ENCODE measurements at places on chromosomes 4 and X.

- no peak for DNase-seq
Observed at GRCh38 chrX:110877326-110877725, 81.7 kb upstream of the CHRDL1 start.

- no peak for DNase-seq
Observed at GRCh38 chrX:100625985-100626491, 10.6 kb downstream of the TSPAN6 start.

- no peak for DNase-seq
Observed at GRCh38 chr4:180794333-180794732, 1448.9 kb upstream of the TENM3 start.

DNA sequence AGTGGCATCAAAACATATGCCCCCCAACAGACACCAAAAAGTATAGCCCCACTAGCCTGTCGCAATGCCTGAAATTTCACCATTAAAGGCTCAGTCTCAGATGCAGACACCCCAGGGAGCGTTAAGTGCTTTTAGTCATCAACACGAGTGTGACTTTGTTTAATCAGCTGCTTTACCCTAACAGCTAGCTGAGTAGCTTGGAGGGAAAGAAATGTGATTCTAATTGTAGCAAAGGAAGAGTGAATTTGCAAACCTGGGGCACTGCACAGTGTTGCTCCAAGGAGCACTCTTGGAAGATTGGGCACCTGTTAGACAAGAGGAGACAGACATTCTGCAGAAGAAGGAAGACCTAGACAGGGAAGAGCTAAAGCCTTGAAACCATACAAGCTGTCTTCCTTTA, 145.1 kb downstream of the BEND2 start:
- DNase-seq = peak; percentile 75

All from NCI-H1436 treated with DMSO at 0.1 percent for 48 hours (cell line).